ENCODE measurements at places on chromosomes 5 and 9.

GRCh38 chr5:171401167-171401947 is 13.7 kb downstream of the NPM1 start:
- no peak for DNase-seq

GRCh38 chr5:132419502-132420468 is 50.3 kb downstream of the SLC22A5 start:
- DNase-seq: no peak

DNA sequence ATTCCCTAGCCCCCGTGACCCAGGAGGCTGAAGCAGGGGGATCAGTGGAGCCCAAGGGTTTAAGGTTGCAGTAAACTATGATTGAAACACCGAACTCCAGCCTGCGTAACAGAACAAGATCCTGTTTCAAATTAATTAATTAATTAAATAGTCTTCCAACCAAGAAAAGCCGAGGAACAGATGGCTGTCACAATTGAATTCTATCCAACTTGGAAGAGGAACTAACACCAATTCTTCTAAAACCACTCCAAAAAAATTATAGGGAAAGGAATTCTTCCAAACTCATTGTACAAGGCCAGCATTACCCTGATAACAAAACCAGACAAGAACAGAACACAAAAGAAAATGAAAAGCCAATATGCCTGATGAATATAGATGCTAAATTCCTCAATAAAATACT is 43.4 kb upstream of the RGS7BP start:
- DNase-seq: no peak

DNA sequence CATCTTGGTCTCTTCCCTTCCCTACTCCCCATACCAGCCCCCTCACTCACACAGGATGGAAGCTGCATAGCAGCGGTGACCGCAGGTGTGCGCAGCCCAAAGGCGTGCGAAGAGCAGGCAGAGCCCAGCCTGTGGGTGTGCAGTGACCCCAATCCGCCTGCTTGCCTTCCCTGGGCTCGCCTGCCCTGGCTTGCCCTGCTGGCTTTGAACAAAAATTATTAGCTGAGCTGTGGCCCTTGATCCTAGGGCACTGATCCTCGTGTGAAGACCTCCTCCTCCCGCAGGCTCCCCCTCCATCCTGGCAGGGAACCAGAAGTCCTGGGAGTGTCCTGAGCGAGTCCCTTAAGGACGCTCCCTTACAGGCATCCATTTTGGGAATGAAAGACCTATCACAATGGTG is 31.9 kb downstream of the MORN5 start:
- no peak for DNase-seq

DNA sequence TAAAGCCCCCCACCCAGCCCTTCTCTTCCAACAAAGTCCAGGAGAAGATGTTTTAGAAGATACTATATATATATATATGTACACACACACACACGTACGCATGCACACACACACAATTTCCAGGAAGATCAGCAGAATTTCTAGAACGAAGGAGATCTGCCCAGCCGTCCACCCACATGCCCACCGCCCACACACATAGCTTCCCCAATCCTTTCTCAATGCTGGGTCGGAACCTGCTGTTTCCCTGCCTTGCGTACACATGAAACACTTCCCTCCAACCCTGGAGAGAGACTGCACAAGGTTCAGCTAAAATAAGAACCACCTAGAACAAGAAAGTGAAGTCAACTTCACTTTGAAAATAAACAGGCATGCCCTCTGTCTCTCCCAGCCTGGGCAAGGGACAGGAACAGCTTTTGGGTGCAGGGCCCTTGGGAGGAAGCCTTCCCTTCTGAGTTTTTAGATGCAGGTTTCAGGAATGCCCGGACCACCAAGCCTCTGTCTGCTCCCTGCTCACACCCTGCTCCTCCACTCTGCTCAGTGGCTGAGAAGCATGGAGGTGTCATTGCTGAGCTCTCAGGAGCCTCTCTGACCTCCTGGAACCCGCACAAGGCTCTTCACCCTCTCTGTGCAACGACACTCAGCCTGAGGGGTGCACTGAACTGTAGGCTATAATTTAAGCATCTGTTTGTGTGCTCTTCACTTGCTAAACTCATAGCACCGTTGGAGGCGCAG is 149.4 kb downstream of the C5orf15 start:
- DNase-seq: no peak

DNA sequence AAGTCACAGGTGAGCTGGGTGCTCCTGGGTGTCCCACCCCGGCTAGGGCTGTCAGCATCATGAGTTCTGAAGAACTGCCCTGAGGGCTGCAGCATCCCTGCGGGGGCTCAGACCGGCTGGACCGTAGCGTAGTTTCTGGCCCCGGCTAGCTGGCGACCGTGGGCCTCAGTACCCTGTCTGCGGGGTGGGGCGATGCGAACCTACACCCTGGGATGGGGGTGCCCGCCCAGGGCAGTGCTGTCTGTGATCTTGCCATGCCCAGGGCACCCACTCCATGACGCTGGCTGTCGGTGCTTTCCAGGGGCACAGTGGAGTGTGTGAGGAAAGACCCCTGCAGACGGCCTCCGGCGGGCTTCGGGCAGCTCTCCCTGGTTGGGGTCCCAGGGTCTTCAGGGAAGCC is 66.5 kb upstream of the IRX4 start:
- no peak for DNase-seq

- DNase-seq: no peak
Measured at GRCh38 chr5:65834306-65834705, 92.1 kb upstream of the ERBIN start.
